NCI-H2171 treated with DMSO at 0.1 percent for 48 hours (cell line): ENCODE measurements at places on chromosomes 5 and 9.
A peak's percentile ranks its signal among the peaks of the same experiment; 100 is the strongest.

DNA sequence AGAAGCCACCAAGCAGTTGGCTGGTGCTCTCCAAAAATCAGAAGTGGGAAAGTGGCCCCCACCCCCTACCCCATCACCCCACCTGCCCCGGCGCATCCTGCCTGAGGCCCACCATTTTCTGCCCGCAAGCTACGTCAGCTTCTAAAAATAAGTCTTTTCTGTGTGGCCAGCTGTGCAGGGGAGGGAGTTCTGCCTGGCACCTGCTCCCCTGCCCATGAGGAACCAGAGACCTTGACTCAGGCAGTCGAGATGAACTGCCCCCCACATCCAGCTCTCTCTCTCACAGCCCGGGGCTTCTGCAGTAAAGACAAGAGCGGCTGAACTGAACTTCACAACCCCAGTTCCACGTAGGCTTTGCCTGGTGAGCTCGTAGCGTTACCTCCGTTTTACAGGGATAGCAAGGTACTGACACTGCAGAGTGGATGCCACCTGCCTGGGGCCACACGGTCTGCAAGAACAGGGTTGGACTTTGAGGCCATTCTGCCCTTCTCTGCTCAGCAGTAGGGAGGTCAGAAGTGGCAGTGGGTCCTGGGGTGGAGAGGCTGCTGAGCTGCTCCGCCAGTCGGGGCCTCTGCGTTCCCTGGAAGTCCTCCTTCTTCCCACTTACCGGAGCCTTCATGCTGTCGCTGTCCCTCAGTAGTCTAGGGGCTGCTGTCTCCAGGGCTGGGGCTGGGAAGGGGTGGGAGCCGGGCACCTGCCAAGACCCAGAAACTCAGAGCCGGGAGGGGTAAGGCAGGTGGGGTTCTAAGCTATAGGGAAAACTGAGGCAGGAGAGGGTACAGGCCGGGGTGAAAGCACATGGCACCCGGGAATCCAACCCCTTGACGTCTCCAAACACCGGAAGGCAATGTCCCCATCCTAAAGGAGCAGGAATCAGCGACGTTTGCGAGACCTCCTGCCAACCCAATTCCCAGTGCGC, 781 bp downstream of the ST6GALNAC4 start:
- peak; percentile 55 for DNase-seq

- no peak for DNase-seq
Measured at GRCh38 chr9:16884373-16884772, 13.9 kb upstream of the BNC2 start.

- DNase-seq, result no peak
Measured at GRCh38 chr5:133945568-133945967, 22.9 kb downstream of the C5orf15 start.

- DNase-seq, result no peak
Measured at GRCh38 chr5:168076561-168076991, 214.9 kb upstream of the WWC1 start.

GRCh38 chr5:82594097-82594496, 315.9 kb upstream of the RPS23 start:
- no peak for DNase-seq

- no peak for DNase-seq
Measured at GRCh38 chr9:4494332-4494731, 4.1 kb downstream of the SLC1A1 start.

DNA sequence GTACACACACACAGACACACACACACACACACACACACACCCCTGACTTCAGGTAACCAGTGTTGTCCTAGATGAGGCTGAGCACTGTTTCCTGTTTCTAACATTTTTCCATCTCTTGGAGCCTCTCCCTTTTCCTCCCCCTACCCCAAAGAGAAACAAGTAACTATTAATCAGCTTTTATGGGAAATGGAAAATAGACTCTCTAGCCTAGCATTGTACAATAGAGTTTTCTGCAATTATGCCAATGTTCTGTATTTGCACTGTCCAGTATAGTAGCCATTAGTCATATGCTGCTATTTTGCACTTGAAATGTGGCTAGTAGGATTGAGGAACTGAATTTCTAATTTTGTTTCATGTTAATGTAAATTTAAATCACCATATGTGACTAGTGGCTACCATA, 33.1 kb downstream of the RAB3C start:
- no peak for DNase-seq

DNA sequence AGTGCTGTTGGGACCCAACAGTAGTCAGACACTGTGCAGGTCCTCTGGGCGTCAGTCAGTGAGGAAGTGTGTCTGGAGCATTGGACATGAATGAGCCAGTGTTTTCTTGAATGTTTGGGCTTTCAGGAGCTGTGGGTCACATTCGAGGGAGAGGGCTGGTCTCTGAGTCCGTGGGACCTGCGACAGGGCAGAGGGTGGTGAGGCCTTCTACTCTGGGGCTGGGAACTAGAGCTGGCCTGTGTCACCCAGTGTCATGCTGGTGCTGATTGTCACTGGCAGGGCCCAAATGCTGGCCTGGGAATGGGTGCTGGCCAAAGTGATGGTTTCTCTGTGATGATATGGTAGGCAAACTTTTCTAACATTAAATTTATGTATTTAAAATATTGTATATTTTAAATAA, 10.3 kb downstream of the POLR1E start:
- DNase-seq, result no peak

GRCh38 chr9:69223605-69224004, 49.5 kb downstream of the TJP2 start:
- DNase-seq, result peak; percentile 23

- no peak for DNase-seq
Measured at GRCh38 chr5:37704406-37704805, 135.4 kb downstream of the GDNF start.
